ENCODE measurements at places on chromosomes 1 and 21. TPM values are rescaled to one million over a fixed set of nuclear protein-coding genes. Genes with fewer than 3 reads are reported as not detected.

- no peak overlapping the region for H3K27ac ChIP-seq
- DNase-seq: no peak
- peaks cover 12% of the 10 kb centered on the region for H3K4me1 ChIP-seq
These were observed 3.5 kb upstream of the SPEN start for GRCh38 chr1:15843826-15844572.

Gene LCA5L
- total RNA-seq: 1.4 TPM

DNA sequence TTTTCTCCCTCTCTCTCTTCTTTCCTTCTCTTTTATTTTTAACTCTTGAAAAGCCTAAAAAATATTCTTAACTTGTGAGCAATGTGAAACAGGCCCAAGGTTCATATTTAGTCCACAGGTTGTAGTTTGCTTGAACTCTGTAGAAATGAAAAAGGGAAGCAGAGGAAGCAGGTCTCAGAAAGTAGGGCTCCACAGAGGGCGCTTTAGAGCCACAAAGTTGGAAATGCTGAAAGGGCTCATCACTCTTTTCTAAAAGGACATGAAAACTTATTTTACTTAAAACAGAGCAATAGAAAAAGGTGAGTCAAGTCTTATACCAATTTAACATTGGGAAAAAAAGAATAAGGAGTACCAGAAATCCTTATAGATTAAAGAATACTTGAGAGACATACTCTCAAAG lies 247.0 kb downstream of the USP25 start:
- H3K4me3 ChIP-seq: no peak overlapping the region
- no peak for DNase-seq
- H3K27me3 ChIP-seq: peaks cover 3% of the 10 kb centered on the region
- peaks cover 6% of the 10 kb centered on the region for H3K4me1 ChIP-seq
- no peak overlapping the region for H3K27ac ChIP-seq

- H3K36me3 ChIP-seq: peaks cover 8% of the 10 kb centered on the region
- DNase-seq: peak; percentile 41
- peaks cover 32% of the 10 kb centered on the region for H3K4me1 ChIP-seq
- H3K4me3 ChIP-seq: no peak overlapping the region
These were observed 732 bp downstream of the HS2ST1 start for GRCh38 chr1:86914998-86915736.

DNA sequence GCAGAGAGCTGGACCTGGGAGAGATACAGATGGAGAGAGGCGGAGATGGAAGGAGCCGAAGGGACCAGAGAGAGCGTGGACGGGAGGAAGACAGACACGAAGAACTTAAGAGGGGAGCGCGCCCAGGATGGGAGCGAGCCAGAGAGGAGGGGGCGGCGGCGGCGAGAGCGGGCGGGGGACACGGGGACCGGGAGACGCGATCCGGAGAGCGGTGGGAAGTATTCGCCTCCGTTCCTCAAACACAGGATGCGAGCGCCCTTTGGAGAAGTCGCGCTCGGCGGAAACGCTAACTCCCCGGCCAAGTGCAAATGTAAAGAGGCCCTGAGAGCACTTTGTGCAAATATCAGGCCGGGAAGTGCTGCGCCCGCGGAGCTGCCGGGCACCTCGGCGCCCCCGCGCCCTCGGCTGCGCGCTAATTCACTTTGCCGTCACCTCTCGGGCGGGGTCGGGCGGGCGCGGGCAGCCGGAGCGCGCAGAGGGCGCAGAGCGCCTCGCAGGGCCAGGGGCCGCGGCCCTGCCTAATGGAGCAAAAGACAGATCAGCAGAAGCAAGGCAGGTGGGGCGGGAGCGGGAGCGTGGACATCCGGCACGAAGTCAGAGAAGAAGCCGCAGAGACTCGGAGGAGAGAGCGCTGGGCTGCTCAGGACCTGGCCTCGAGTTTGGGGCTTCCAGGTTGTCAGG lies 281.2 kb downstream of the RRAGC start:
- H3K27me3 ChIP-seq: peaks cover 11% of the 10 kb centered on the region
- no peak for DNase-seq
- no peak overlapping the region for H3K4me3 ChIP-seq
- no peaks in the 10 kb centered on the region for H3K4me1 ChIP-seq

Gene REN
- not detected for total RNA-seq

Measured in HFFc6 (cell line).